Heart right ventricle (tissue), 16 donors: ENCODE measurements at places on chromosomes 5 and 9. TPM values are rescaled to one million over a fixed set of nuclear protein-coding genes. Genes with fewer than 3 reads are reported as not detected.
A peak's percentile ranks its signal among the peaks of the same experiment; 100 is the strongest.

Gene ARHGEF37
- total RNA-seq: 13.1 TPM

Gene RPS14
- 1,332 TPM for total RNA-seq

Gene ZNF879
- total RNA-seq: 4.4 TPM

Gene TCOF1
- 14.5 TPM for total RNA-seq

Gene PNPLA7
- 7.0 TPM for total RNA-seq

Gene GCNT1
- total RNA-seq: 3.2 TPM

Gene IRX1
- 1.9 TPM for total RNA-seq

Gene FAM174A
- 22.0 TPM for total RNA-seq

Gene OR1L8
- total RNA-seq: 0.45 TPM

Gene TIGD6
- 2.9 TPM for total RNA-seq

Gene BRINP1
- total RNA-seq: 0.72 TPM

Gene TEX48
- not detected for total RNA-seq

Gene ELOVL7
- total RNA-seq: 1.9 TPM

Gene SLC4A9
- total RNA-seq: 0.10 TPM

GRCh38 chr5:132493821-132494220 is 3.2 kb upstream of the IRF1 start:
- no peak for DNase-seq

GRCh38 chr5:116616876-116617275 is 42.3 kb upstream of the SEMA6A start:
- no peak for DNase-seq

DNA sequence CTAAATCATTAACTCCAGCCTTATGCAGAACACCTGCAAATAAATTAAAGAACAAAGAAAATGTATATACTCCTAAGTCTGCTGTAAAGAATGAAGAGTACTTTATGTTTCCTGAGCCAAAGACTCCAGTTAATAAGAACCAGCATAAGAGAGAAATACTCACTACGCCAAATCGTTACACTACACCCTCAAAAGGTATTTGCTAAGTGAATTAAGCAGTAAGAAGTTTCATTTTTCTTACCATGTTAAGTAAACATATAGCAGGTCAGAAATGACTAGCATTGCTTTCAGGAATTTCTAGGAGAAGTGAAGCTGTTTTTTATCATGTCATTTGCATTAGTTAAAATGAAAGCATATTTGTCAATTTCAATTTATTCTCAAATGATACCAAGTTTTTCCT is 92.7 kb downstream of the MELK start:
- DNase-seq: no peak

GRCh38 chr5:95153511-95153910 is 131.4 kb downstream of the MCTP1 start:
- no peak for DNase-seq

DNA sequence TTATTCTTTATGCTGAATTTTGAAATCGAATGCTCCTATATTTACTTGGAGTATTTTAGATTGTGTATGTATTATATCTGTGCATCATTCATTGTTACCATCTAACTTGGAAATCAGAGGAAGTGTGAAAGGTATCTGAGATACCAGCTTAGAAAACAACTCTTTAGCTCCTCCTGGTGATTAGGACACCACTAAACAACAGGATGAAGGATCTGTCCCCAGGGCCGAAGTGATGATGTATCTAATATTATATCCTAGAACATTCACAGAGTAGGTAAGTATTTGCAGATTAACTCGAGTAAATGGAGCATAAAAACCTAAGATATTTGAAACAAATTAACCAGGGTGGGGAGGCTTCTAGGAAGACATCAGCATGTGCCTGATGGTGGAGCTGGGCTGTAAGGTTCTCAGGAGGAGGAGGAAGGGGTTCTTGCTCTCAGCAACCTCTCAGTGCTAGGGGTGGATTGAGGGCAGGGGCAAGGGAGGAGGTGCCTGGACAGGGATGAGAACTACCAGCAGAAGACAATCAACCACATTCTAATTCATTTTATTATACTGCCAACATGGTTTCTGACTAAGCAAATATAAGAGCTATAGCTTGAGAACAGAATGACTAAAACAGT is 2.6 kb upstream of the NFIL3 start:
- no peak for DNase-seq

GRCh38 chr5:102916109-102916508 is 161.0 kb downstream of the PAM start:
- no peak for DNase-seq

DNA sequence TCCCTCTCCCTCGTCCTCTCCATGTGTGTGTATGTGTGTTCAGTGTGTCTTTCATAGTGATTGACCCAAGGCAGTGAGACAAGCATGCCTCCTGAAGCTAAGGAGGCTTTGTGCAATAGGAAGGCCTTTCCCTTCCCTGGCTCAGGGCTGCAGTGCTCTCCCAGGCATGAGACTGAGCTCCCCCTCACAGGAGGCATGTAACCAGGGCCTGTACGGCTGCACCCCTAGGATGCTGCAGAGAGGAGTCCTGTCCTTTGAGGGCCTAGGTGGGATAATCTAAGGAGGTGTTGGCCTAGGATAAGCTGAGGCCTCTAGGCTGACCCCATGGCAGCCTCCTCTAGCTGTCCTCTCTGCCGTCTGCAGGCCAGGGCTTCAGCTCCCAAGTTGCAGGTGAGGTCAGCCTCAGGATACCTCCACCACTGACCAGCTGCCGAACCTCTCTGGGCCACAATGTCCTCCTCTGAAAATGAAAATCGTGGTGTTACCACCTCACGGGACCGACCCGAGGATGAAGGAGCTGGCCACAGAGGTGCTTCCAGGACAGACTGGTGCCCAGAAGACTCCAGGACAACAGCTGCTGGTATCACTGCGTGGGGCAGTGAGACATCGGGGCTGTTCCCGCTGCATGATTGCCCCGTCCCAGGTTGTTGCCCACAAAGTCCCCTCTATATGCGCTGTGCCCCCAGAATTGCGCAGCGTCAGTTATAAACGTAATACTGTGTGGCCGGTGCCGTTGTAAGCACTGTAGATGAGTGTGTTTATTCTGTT is 129.6 kb downstream of the BARX1 start:
- DNase-seq: no peak

GRCh38 chr9:98291820-98292219 is 36.4 kb upstream of the TBC1D2 start:
- DNase-seq: no peak

GRCh38 chr9:111599955-111600343 is 502 bp upstream of the PTGR1 start:
- DNase-seq: no peak

- DNase-seq: no peak
Measured at GRCh38 chr5:86152988-86153560, 464.7 kb upstream of the COX7C start.

GRCh38 chr5:132760601-132761317 is 13.5 kb downstream of the CCNI2 start:
- DNase-seq: no peak

DNA sequence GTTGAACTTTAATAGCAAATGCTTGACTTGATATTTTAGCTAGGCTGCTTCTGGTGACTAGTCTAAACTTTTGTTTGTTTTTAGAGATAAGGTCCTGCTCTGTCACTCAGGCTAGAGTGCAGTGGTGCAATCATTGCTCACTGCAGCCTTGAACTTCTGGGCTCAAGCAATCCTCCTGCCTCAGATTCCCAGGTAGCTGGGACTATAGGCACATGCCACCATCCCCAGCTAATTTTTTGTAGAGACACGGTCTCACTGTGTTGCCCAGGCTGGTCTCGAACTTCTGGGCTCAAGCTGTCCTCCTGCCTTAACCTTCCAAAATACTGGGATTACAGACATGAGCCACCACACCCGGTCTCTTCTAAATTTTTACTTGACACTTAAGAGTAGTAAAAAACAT is 20.7 kb downstream of the CDC37L1 start:
- no peak for DNase-seq

DNA sequence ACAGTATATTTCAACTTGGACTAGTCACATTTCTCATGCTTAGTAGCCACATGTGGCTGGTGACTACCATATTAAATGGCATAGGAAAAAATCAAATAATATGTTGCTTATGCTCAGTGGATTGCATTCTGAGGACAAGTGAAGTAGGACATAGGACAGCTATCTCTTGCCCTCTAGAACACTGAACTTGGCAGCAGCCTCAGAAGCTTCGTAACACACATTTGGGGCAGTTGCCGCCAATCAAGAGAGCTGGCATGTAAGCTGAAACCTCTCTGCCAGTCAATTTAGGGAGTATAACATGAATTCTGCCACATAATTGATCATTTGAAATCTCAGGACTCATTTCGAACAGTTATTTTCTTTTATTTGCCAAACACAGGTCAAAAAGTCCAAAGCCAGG is 505.5 kb downstream of the MAT2B start:
- DNase-seq: no peak

- DNase-seq: no peak
Measured at GRCh38 chr5:6003040-6003825, 375.1 kb downstream of the MED10 start.

- no peak for DNase-seq
Measured at GRCh38 chr5:73564018-73564417, 1.4 kb downstream of the ANKRA2 start.

DNA sequence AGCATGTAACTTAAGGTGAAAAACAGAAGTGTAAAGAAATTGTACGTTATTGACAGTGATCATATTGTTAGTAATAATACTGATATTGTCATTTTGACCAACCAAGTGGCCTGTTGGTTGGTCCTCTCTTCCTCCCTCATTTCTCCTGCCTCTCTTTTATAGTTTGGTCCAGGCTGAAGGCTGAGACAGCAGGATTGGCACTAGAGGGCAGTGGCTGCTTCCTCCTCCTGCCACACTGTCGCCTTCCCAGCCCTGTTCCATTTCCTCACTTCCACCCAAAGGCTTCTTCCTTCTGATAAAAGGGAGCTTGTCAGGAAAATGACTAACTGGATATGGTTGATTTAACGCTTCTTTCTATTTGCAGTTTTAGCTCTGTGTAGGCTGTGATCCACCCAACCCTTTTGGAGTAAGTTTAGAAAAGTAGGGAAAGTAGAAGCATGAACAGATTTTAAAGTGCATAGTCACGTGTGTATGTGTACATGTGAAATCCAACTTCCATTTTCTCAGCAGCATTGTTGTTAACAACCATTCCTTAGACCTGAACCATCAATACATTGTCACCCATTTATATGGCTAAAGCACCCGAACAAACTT is 35.6 kb downstream of the PTCD2 start:
- DNase-seq: no peak

GRCh38 chr9:136396219-136396515 is 3.8 kb downstream of the SNAPC4 start:
- DNase-seq: no peak

DNA sequence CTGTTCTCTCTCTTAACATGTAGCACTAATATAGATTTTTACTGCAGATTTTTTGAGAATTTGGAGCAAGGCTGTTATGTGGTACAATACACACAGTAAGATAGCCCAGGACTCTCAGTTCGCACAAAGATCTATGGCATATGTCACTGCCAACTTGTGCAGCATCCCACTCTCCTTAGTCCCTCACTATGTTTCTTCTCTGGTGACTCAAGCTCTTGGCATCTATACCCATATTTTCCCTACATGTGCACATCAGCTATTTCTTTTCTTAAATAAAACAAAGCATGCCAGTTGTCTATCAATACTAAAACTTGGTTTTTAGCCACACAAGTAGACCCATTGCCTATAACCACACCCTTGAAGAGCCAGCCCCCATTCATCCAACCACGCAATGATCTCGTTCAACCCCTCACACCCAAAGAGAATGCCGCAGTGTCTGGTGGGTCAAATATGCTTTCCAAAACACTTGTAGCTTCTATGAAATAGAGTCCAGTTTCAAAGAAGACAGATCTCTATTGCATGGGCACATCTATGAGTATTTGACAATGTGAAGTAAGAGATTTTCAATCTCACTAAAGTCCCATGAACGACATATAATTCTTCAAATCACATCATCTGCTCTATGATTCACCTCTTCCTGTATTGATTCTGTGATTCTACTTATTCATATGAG is 18.2 kb upstream of the IL7R start:
- no peak for DNase-seq

DNA sequence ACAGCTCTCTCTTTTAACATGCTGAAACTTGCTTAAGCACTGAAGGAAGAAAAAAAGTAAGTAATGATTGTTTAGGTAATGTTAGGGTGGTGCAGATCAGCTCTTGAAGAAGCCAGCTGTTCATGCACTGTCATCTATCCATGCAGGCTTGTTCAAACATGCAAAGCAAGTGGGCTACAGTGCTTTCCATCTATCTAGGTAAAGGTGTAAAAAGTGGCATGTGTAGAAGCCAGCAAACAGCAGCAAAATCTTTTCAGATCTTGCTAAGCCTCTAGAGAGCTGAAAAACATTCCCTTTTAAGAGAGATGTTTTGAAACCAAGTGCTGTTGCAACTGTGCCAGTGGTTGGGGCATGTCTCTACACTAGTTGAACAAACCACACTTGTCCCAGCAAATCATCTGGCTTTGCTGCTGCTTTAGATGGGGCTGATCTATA is 214.4 kb downstream of the EFNA5 start:
- no peak for DNase-seq

GRCh38 chr9:128892221-128892921 is 10.4 kb downstream of the LRRC8A start:
- DNase-seq: peak; percentile 87

GRCh38 chr9:22108581-22109370 is 99.7 kb upstream of the CDKN2B start:
- no peak for DNase-seq

DNA sequence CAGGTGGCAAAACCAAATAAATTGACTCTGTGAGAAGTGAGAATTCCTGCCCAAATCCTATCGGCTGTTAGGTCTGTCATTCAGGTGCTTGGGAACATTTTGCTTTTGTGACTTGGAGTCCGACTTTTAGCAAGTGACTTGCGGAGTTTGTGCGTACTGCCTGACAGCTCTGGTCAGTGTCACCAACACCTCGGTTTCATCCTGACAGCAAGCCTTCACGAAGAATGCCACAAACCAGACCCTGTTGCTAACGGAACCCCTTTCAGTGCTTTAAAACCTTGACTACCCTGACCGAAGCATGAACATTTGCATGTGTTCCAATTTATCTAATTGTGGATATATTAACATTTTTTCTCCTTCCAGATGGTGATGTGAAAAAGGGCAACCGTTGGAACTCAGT is 26.5 kb downstream of the LIX1 start:
- DNase-seq: peak; percentile 41

- DNase-seq: no peak
Measured at GRCh38 chr9:96483197-96483596, 33.2 kb downstream of the HABP4 start.
